ENCODE measurements at places on chromosomes 2 and 18.

DNA sequence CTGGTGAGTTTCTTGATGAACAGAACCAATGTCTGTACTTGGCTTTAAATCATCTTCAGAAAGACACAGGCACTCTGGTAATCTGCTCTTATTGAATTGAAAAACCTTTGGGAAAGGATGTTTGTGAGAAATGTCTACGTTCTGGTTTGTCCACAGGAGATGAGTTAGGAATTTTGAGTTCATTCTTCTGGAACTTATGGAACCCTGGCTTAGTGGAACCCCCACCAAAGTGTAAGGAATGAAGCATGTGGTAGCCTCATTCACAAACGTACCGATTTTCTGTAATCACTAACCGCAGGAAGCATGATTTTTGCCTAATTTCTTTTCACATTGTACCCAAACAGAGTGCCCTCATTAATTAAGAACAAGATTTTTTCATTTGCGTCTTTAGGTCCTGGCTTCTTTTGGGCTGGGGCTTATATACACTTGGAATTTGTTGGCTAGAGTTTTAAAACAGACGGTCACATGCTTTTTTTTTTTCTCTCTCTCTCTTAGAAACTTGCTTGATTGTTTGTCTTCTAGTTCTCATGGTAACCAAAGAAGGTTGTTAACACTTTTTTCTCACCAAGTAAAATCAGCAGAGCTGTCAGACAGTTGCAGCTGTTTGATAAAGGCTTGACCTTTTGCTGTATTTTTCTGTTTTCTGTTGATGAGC, 314.1 kb upstream of the THUMPD2 start:
- no peak for DNase-seq

GRCh38 chr2:109148117-109148746, 19.2 kb downstream of the SH3RF3 start:
- no peak for DNase-seq

DNA sequence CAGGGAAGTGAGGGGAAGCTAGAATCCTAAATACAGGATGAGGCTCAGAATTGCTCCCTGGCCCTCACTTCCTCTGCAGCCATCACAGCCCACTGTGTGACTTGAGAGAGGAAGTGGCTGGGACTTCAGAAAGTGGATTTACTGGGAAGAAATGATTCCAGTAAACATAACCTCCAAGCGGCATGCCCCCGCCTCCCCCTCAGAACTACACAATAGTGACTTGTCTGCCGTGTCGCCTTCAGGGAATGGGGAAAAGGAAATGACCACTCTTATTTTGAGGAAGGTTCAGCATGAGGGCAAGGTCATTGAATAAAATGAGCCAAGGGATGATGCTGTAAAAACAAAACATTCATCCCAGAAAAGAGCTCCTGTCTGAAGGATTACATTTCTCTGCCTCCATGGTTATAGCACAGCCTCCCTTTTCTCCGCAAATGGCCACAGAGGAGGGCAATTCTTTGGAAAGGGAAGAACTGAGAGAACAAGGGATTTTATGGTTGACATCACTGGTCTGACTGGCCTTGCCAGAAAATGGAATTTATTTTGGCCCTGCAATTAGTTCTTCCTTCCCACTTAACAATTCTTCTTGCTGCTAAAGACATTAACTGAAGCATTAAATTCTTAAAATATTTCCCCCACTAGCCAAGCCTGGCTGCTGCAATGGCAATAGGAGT, 78.9 kb upstream of the DAPL1 start:
- DNase-seq = no peak

DNA sequence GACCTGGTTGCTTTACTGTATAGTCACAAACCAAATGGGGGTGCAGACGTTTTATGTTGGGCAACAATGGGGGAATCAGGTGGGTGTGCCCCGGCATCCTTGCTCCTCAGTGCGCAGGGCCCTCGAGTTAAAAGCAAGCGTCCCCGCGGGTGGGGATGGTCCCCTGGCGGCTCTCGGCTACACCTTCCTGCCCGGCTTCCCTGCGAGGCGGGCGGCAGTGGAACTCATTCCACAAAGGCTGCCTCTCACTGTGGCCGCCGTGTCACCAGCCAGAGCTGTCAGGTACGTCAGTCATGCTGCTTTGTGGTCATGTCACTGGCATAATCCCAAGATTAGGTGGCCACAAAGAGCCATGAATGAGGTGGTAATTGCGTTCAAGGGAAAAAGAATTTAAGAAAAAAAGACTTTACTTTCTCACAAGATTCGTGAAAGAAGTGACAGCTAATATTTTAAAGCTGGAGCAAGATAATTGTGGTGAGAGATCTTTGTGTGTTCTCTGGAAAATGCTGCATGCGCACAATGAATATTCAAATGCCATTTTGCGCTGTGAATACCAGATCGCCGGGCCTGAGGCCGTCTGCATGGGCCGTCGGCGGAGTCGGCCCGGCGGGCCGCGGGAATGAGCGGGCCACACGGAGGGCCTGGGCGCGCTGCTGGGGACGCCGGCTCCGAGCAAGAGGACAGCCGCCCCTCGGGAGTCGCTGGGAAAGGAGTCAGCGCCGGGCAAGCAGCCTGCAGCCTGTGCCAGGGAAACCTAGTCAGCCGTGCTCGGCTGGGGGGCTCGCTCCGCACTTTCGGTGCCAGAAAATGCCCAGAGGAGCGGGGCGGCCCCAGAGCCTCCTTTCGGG, 82.3 kb upstream of the LDLRAD4 start:
- no peak for DNase-seq

DNA sequence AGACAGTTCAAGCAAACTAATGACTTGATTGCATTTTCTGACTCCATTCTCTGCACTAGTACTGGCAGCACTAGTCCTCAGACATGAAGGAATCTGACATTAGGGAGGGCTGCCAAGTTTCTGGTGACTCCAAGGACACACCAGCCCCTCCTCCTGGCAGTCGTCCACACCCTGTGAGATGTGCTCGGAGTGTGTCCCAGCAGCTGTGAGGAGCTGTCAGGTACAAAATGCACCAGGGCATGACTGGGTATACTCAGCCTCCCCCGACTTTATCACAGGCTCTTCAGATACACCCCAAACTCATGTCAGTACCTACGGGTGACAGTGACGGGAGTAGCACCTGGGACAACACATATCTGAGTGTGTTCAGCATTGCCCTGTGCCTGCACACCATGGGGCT, 43.1 kb downstream of the EDAR start:
- no peak for DNase-seq

- no peak for DNase-seq
Observed at GRCh38 chr2:85735691-85736090, 18.1 kb upstream of the ATOH8 start.

Measured in activated T-cell treated with anti-CD3 and anti-CD28 coated beads for 1 hour (primary cell).